ENCODE measurements at places on chromosomes 12 and 14. TPM values are rescaled to one million over a fixed set of nuclear protein-coding genes. Genes with fewer than 3 reads are reported as not detected.

- DNase-seq = no peak
Measured at GRCh38 chr12:2934371-2934770, 24.8 kb upstream of the TEAD4 start.

GRCh38 chr14:67411820-67412421 is at the start of gene PLEK2:
Gene PLEK2 (minus strand): TSS chr14:67412165. CDS start chr14:67412059, 106 bp downstream.
- peak; percentile 89 for DNase-seq

DNA sequence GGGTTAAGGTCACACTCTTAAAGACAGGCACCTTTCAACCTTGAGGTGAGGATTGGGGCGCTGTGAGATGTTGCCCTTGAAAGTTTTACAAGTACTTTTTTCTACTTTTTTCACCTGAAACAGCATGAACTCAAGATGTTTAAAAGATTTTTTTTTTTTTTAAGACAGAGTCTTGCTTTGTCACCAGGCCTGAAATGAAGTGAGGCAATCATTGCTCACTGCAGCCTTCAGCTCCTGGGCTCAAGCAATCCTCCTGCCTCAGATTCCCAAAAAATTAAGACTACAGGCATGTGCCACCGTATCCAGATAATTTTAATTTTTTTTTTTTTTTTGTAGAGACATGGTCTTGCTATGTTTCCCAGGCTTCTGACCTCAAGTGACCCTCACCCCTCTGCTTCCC is 243.9 kb downstream of the DIO2 start:
- DNase-seq = no peak

GRCh38 chr14:37325332-37325731 is 127.6 kb downstream of the MIPOL1 start:
- DNase-seq = no peak

DNA sequence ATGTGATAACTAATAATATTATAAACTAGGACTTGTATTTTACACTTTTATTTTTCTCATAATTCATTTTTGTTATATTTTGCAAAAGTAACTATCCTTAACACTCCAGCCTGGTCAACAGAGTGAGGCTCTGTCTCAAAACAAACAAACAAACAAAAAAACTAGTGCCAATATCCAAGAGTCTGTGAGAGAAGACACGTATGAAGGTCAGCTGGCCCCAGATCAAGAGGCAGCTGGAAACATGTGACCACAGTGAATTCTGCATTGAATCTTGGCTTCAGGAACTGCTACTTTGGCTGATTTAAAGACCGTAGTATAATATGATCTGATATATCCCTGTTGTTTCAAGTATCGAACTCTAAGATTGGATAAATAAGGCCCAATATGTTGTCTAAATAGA is 47.0 kb downstream of the ESR2 start:
- DNase-seq = no peak

DNA sequence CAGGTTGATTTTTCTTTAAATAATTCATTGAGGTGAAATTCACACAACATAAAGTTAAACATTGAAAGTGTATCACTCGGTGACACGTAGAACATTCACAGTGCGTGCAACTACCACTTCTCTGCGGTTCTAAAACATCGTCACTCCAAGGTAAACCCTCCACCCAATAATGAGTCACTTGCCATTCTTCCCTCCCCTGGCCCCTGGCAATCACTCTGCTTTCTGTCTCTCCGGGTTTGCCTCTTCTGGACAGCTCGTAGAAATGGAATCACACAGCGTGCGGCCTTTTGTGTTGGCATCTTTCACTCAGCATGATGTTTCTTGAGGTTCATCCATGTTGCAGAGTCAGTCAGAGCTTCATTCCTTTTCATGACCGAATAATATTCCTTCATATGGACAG is 18.9 kb downstream of the FZD10 start:
- DNase-seq = no peak

Gene SLC16A7
- total RNA-seq = 26.0 TPM

DNA sequence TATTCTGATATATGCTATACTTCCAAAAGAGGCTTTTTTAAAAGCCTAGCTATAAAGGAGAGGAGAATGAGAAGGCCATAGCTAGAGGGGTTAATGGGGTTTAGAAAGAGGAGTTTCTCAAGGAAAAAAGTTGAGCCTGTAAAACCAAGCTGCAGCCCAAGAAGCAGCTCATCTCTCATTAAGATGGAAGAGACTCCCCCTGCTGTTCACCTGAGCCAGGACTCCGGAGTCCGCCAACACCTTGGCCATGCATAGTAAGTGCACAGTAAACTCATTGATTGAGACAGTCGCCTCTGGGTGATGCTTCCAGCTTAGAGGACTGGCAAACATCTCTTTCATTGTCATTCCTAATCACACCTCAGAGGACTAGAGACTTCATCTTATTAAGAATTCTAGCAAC is 46.2 kb downstream of the ANO2 start:
- DNase-seq = no peak

All from upper lobe of right lung (tissue), 1 donor.